ENCODE measurements at places on chromosomes 13 and 19.

GRCh38 chr13:50419331-50419865, 404.2 kb downstream of the KCNRG start:
- DNase-seq = no peak

DNA sequence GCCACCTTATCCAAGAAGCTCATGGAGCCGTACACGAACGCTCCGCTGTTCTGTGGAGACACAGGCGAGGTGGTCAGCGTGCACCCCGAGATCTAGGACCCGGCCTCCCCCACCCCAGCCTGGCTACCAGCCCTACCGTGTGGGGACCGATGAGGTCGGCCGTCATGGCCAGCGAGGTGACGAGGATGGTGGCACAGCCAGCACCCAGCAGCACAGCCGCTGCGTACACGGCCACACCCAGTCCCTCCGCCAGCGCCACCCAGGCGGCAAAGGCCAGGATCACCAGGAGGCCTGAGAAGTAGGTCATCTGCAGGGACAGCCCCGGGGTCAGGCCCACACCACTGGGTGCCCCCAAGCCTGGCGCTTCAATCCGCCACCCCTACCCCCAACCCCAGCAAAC, 7.1 kb downstream of the TEKTIP1 start:
- no peak for DNase-seq

DNA sequence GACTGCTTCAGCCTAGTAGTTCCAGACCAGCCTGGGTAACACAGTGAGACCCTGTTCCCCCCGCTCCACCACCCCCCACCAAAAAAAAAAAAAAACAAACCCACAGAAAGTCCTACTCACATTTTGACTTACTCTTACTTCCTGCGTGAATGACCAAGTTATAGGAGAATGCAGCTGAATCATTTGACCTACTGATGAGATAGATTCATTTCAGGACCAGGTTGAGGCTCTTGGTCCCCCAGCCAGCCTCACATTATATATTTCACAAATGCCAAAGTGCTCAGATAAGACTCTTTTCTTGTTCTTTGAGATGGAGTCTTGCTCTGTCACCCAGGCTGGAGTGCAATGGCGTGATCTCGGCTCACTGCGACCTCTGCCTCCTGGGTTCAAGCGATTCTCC, 70.2 kb downstream of the KLF5 start:
- no peak for DNase-seq

DNA sequence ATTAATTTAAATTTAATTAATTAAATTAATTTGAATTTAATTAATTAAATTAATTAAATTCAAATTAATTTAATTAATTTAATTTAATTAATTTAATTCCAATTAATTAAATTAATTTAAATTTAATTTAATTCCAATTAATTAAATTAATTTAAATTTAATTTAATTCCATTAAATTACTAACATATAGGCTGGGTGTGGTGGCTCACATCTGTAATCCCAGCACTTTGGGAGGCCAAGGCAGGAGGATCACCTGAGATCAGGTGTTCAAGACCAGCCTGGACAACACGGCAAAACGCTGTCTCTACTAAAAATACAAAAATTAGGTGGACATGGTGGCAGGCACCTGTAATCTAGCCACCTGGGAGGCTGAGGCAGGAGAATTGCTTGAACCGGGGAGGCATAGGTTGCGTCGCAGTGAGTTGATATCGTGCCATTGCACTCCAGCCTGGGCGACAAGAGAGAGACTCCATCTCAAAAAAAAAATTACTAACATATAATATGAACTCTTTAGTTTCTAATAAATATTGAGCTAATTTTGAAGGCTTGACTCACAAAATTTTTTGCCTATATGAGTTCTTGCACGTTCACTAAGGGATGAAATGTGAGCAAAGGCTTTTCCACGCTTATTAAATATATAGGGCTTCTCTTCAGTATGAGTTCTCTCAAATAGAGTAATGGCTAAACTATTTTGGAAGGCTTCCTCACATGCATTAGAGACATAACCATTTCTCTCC, 9.0 kb upstream of the USP29 start:
- no peak for DNase-seq

GRCh38 chr13:113041896-113042295, 63.7 kb upstream of the F7 start:
- no peak for DNase-seq

GRCh38 chr13:46154136-46154801, 27.7 kb downstream of the LCP1 start:
- DNase-seq = no peak

- DNase-seq = no peak
Measured at GRCh38 chr13:65508745-65509144, 1721.4 kb downstream of the PCDH9 start.

DNA sequence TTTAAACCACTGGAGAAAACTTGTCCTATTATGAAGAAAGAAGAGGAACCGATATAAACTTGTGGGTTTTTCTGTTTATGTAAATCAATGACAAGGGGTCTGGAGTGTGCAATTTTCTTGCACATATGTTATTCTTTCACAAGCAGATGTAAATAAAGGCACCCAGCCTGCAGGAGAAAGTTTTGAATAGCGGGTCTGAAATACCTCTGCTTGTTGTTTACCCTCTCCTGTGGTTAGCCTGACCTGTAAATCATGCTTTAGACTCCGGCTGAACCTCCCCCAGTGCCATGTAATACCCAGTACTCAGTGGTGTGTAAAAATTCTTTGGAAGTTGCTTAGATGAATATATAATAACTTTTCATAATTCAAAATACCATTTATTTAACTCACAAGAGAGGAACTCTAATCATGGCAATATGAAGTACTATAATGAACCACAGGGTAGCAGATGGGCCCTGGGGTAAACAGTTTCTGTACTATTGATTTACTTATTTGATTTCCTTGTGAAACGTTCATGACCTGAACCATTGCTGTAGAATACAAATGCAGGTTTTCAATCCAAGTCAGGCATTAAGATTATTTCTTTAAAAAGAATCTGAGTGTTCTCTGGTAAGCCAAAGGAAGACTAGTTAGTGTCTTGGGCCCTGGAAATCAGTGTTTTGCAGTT, 245.1 kb downstream of the LMO7 start:
- DNase-seq = no peak

- no peak for DNase-seq
Measured at GRCh38 chr13:79290595-79291244, 115.3 kb downstream of the RBM26 start.

- no peak for DNase-seq
Measured at GRCh38 chr19:34067861-34068271, 104.4 kb upstream of the LSM14A start.

GRCh38 chr13:81487151-81487550, 1146.2 kb upstream of the SPRY2 start:
- no peak for DNase-seq

- peak; percentile 84 for DNase-seq
Measured at GRCh38 chr19:35710784-35711723, 6.7 kb downstream of the ZBTB32 start.

- DNase-seq = no peak
Measured at GRCh38 chr19:8935460-8935859, 74.7 kb downstream of the MUC16 start.

DNA sequence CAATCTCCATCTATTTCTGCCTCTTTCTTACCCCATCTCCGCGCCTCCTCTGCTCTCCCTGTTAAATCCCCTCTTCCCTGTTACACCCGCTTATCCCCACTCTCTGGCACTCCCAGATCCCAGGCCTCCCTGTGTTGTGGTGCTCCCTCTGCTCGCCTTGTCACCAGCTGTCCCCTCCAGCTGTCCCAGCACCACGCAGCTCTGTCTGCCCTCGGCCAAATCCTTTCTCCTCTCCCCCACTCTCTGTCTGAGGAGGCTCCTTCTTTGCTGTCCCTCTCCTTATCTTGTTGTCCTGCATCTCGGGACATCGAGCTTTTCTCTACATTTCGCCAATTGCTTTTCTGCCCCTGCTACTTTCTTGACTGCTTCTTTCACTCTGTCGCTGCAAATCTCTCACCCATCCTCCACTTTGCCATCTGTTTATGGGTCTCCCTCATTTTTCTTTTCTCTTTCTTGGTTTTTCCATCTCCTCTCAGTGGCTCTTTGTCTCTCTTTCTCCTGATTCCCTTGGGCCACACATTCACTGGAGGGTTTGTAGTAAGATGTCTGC, 941 bp downstream of the ZNF160 start:
- no peak for DNase-seq

All from stimulated activated naive CD8-positive, alpha-beta T cell treated with anti-CD3 and anti-CD28 coated beads, Interleukin-15, amount 100 ng/mL, for 72 hours (primary cell).